ENCODE measurements at places on chromosomes 2 and 18. TPM values are rescaled to one million over a fixed set of nuclear protein-coding genes. Genes with fewer than 3 reads are reported as not detected.

The ZCCHC2 gene
- total RNA-seq = 40.1 TPM

The RNU2-63P gene
- total RNA-seq = 1.7 TPM

The NETO1 gene
- not detected for total RNA-seq

- H3K4me1 ChIP-seq = peaks cover 7% of the 10 kb centered on the region
- H3K27ac ChIP-seq = no peak overlapping the region
- H3K36me3 ChIP-seq = peaks cover 13% of the 10 kb centered on the region
- no peak for DNase-seq
These were observed 21.5 kb downstream of the MPPE1 start for GRCh38 chr18:11886577-11887110.

DNA sequence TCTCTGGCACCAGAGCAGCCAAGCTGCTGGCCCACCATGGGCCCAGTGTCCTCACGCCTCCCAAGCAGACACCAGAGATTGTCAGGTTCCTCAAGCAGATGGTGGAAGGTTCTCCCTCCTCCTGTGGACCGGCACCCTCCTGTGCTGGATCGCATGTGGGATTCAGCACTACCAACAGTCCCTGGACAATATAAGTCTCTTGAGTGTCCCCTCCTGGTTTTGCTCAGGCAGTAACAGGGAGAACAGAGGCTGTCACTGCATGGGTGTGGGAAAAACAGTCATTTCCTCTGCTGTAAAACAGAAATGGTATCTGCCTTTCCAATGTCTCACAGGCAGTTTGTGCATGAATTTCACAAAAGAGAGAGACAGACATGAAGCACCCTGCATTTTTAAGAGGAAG lies 47.7 kb upstream of the TUBA3E start:
- no peaks in the 10 kb centered on the region for H3K36me3 ChIP-seq
- no peak for DNase-seq
- H3K4me3 ChIP-seq = no peak overlapping the region
- no peaks in the 10 kb centered on the region for H3K4me1 ChIP-seq
- H3K27ac ChIP-seq = no peak overlapping the region
- peaks cover 19% of the 10 kb centered on the region for H3K27me3 ChIP-seq

- no peaks in the 10 kb centered on the region for H3K4me1 ChIP-seq
- no peak overlapping the region for H3K27ac ChIP-seq
- H3K4me3 ChIP-seq = no peak overlapping the region
- DNase-seq = no peak
- no peaks in the 10 kb centered on the region for H3K36me3 ChIP-seq
- H3K27me3 ChIP-seq = peaks cover 7% of the 10 kb centered on the region
These were observed 15.4 kb downstream of the GREB1L start for GRCh38 chr18:21257386-21257785.

- no peak overlapping the region for H3K27ac ChIP-seq
- H3K27me3 ChIP-seq = peaks cover 15% of the 10 kb centered on the region
- H3K4me1 ChIP-seq = peaks cover 8% of the 10 kb centered on the region
- H3K4me3 ChIP-seq = no peak overlapping the region
- DNase-seq = no peak
These were observed 72.2 kb upstream of the THUMPD2 start for GRCh38 chr2:39851251-39851650.
